ENCODE measurements at places on chromosomes 1 and 21. TPM values are rescaled to one million over a fixed set of nuclear protein-coding genes. Genes with fewer than 3 reads are reported as not detected.

Gene S100A2
- 2.2 TPM for total RNA-seq

Gene IFFO2
- total RNA-seq, result 6.4 TPM

Gene SPATA6
- 6.8 TPM for total RNA-seq

Gene FCRL4
- total RNA-seq, result not detected

Data from SK-MEL-5 (cell line).